Memory B cell (primary cell): ENCODE measurements at places on chromosomes 12 and 14.

DNA sequence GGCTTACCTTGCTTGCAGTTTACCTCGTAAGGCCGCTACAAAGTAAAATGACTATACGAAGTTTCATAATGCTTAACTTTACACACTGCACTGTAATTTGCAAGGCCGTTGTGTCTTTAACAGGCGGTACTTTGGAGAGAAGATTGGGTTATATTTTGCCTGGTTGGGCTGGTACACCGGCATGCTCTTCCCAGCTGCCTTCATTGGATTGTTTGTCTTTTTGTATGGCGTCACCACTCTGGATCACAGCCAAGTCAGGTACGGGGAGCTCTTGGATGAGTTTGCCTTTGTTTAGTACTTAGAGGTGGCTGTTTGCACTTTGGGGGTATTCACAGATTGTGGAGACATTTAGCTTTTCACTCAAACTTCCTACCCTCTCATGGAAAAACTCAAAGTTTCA is 167.8 kb downstream of the SLC5A8 start:
- H3K4me1 ChIP-seq, result no peaks in the 10 kb centered on the region
- no peaks in the 10 kb centered on the region for H3K36me3 ChIP-seq
- H3K27ac ChIP-seq, result no peak overlapping the region
- no peak overlapping the region for H3K4me3 ChIP-seq

GRCh38 chr12:43861840-43862150 is 25.9 kb downstream of the TMEM117 start:
- H3K27ac ChIP-seq, result no peak overlapping the region
- H3K27me3 ChIP-seq, result no peaks in the 10 kb centered on the region
- H3K36me3 ChIP-seq, result no peaks in the 10 kb centered on the region
- no peaks in the 10 kb centered on the region for H3K4me1 ChIP-seq
- H3K4me3 ChIP-seq, result no peak overlapping the region
- DNase-seq, result no peak

DNA sequence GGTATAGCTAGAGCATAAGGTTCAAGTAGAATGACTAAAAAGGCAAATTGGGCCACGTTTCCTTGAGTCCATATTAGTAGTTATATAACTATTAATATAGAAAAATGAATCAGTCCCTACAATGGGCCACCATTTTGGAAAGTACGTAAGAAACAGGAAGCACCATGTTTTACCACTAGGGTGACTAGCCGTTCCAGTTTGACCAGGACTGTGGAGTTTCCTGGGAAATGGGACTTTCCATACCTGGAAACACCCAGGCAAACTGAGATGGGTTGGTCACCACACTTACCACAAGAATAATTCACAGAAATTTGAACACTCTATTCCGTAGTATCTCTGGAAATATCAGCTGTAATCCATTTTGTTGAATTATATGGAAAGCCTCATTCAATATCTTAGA is 2.1 kb upstream of the MAGOHB start:
- H3K4me1 ChIP-seq, result peaks cover 12% of the 10 kb centered on the region
- no peaks in the 10 kb centered on the region for H3K36me3 ChIP-seq
- peaks cover 8% of the 10 kb centered on the region for H3K27me3 ChIP-seq
- no peak overlapping the region for H3K4me3 ChIP-seq

DNA sequence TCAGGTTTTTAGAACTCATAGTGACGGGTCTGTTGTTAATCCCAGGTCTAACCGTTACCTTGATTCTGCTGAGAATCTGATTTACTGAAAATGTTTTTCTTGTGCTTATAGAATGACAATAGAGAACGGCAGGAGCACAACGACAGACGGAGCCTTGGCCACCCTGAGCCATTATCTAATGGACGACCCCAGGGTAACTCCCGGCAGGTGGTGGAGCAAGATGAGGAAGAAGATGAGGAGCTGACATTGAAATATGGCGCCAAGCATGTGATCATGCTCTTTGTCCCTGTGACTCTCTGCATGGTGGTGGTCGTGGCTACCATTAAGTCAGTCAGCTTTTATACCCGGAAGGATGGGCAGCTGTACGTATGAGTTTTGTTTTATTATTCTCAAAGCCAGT is 34.4 kb downstream of the PSEN1 start:
- H3K27me3 ChIP-seq, result no peaks in the 10 kb centered on the region
- peaks cover 39% of the 10 kb centered on the region for H3K36me3 ChIP-seq
- no peak overlapping the region for H3K4me3 ChIP-seq
- DNase-seq, result no peak
- H3K4me1 ChIP-seq, result peaks cover 2% of the 10 kb centered on the region
